ENCODE measurements at places on chromosomes 1 and 21. TPM values are rescaled to one million over a fixed set of nuclear protein-coding genes. Genes with fewer than 3 reads are reported as not detected.

VHLL gene
- not detected for total RNA-seq

CD48 gene
- total RNA-seq = 1.3 TPM

CCDC185 gene
- not detected for total RNA-seq

MMEL1 gene
- 0.82 TPM for total RNA-seq

CC2D1B gene
- total RNA-seq = 15.3 TPM

FLG2 gene
- not detected for total RNA-seq

FAM72B gene
- not detected for total RNA-seq

C1orf94 gene
- not detected for total RNA-seq

PLEKHG5 gene
- total RNA-seq = 16.2 TPM

DNA sequence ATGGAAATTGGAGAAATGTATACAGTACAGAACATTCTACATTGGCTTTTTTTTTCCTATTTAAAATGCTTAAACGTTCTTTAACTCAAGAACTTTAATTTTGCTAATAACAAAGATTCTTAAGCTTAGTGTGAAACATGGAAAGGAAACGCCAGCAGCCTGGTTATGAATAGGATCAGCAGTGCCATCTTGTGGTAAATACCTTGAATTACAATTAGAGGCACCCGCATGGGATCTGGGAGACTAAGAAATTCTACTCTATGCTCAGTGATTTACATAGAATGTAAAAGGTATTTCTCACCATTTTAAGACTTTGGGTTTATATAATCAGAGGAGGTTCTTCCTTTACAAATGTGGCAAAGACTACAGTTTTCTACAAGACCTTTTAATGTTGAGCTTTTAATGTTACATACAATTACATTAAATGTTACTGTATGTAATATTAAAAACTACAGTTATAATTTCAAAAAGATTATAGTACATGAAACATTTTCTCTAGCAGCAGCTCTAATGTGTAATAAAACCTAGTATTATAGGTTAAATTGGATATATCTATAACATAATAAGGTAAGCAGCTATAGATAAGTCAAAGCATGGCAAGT, 32.1 kb upstream of the APOBEC4 start:
- no peak for DNase-seq

GRCh38 chr21:41881051-41881450, 1.9 kb upstream of the PRDM15 start:
- no peak for DNase-seq

DNA sequence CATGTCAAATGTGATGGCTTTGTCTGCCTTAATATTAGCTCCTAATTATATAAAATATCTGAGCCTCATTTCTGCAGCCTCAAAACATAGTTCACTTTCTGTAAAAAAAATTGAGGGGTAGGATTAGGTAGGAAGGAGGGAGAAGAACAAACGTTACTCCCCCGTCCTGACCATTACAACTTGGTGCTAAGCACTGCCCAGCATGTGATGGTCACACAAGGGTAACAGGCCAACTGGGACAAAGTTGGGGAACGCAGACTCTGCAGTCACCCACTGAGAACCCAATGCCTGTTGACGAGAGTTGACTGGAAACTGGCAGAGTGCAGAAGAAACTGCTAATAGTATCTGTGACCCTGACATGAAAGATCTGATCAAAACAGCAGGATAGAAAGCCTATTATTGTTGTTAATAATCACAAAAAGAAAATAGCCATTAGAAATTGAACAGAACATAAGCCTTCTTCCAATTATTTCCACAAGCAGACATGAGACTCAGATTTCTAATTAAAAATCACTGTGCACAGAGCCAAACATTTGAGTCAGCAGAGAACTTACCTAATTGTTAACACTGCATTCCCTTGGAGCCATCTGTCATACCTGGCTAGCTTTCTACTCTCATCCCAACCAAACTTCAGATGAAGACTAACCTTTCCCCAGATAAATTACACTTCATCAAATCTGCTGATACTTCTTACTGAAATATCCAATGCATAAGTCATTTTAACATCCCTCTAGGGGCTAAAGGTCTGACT, 5.5 kb downstream of the SORT1 start:
- DNase-seq = peak; percentile 38

DNA sequence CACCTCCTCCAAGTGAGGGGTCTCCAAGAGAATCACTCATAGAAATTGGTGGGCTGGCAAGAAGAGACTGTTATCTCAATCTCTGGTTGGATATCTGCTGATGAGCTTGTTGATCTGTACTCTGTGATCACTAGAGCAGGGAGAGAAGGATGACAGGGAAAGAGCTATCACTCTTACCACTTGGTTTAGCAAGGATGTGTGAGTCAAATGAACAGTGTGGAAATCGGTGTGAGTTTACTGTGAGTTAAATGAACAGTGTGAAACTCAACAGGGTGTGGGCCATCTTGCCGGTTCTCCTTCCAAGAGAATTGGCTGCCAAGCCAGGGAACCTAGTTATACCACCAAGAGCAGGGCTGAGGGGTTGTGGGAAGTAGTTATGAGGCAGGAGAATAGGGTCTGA, 33.3 kb upstream of the CD1D start:
- no peak for DNase-seq

DNA sequence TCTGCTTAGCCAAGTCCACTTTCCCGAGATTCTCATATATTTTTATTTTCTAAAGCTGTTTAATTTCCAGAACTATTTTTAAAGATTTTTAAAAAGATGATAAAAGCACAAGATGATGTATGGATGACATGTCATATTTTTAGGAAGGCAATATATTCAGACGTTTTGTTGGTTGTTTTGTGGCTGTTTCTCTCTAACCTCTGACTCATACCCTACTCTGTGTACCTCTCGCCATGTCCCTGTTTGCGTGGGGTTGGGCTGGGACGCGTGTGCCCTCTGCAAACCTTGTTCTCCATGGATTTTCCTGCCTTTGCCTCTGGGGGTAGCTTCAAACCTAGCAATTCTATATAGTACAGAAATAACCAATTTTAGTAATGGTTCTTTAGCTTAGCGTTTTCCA, 132.0 kb downstream of the GALNT2 start:
- DNase-seq = no peak

- DNase-seq = peak; percentile 61
These were observed 155.5 kb upstream of the FGGY start for GRCh38 chr1:59141267-59141863.

DNA sequence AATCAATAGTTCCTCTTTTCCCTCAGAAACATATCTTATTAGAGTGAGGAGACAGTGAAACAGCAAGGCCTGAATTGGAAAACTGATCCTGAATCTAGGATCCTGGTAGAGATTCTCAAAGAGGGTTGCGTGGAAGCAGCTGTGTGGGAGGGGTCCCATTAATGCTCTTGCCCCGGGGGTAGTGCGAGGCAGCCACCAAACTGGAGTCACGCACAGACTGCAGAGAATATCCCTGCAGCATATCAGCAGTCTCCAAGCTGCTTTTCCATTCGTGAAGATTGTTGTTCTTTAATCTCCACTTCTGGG, 150.1 kb downstream of the DISC1 start:
- no peak for DNase-seq

GRCh38 chr1:212953321-212953720, 3.0 kb downstream of the VASH2 start:
- no peak for DNase-seq

- no peak for DNase-seq
These were observed 106.0 kb upstream of the GNG12 start for GRCh38 chr1:67939186-67939743.

GRCh38 chr1:112312879-112313278, 83.1 kb upstream of the CTTNBP2NL start:
- no peak for DNase-seq

GRCh38 chr1:179708434-179709195, 34.5 kb upstream of the FAM163A start:
- DNase-seq = no peak

DNA sequence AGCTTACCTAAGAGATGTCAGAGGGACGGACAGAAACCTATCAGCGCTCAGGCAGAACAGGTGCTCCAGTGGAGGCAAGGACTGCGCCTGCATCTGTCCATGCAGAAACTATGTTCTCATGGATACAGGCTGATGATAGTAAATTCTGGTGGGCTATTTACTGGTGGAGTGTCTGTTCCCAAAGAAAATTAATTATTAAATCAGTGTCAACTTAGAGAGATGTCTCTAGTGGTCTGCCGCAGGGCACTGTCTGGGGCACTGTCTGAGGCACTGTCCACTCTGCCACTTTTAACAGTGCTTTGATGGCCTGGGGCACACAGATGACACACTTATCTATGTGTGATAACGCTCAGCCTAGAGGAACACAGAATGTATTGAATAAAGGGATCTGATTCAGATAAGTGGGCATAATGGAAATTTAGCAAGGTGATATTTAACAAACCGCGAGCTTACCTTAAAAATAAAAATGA, 148.1 kb downstream of the RGS7 start:
- no peak for DNase-seq

- no peak for DNase-seq
These were observed 375.6 kb upstream of the PRMT6 start for GRCh38 chr1:106680776-106681344.

DNA sequence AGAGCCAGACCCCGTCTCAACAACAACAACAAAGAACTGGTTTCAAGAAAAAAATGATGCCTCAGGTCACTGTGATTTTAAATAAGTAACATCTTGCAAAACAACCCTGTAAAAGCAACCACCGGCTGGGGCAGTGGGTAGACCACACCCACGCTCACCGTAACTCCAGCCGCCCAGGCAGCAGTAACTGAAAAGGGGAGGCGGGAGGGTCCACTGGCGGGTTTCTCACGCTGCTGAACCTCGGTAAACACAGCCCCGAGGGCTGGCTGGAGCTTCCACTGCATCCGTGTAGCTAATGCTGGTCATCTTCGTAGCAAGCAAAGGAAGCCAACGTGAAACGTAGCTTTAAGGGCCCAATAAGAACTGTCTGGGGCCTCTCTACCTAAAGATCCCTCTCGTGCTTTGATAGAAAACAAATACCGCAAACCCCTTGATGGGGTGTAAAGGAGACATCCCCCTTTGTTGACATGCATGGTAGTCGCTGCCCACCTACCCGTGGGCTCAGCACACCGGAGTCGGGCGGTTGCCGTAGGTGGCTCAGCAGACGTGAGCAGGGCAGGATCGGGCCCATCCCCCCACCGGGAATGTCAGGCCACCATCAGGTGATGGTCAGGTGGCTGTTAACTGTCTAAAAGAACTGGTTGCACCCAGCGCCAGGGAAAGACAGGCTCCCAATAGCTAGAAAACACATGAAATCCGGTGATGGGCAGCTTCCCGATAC, 4.2 kb downstream of the C1orf159 start:
- peak; percentile 12 for DNase-seq

GRCh38 chr1:164695956-164696665, 137.1 kb downstream of the PBX1 start:
- no peak for DNase-seq

DNA sequence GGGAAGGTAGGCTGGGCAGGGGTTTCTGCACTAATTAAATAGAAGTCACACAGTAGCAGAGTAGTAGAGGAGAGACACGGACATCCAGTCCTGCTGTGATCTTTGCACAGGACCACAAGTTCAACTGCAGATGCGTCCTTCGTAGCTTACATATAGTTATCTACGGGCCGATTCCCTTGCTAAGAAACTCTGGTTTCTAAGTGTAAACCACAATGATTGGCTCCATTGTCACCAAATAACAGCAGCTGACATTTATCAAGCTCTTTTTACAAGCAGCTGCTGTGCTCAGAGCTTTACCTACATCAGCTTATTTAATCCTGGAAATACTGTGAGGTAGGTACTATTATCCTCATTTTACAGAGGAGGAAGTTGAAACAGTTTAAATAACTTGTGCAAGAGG, 3.1 kb downstream of the SLC45A3 start:
- no peak for DNase-seq

DNA sequence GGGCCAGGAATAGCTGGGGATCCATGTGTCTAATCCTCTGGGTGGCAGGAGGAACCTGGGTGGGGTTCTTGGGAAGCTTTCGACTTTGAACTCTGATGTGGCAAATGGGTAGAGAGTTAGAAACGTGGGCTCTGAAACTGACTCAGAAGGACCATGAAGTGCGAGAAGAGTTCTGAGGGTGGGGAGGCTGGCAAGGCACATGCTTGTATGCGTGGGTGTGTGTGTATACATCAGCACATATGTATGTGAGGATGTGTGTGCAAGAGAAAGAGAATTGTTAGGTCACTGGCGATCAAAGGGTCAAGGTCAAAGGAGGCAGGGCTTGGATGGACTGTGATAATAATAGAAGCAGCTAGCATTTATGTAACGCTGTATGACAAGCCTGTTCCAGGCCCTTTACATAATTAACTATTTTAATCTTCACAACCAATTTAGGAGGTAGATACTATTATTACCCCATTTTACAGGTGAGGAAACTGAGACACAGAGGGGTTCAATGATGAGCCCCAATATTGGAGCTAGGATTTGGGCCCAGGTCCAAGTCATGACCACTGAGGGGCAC, 84.5 kb upstream of the POU3F1 start:
- no peak for DNase-seq

- DNase-seq = no peak
These were observed 73.5 kb upstream of the WNT4 start for GRCh38 chr1:22216210-22216883.

GRCh38 chr1:196680107-196680506, 28.3 kb downstream of the CFH start:
- no peak for DNase-seq

DNA sequence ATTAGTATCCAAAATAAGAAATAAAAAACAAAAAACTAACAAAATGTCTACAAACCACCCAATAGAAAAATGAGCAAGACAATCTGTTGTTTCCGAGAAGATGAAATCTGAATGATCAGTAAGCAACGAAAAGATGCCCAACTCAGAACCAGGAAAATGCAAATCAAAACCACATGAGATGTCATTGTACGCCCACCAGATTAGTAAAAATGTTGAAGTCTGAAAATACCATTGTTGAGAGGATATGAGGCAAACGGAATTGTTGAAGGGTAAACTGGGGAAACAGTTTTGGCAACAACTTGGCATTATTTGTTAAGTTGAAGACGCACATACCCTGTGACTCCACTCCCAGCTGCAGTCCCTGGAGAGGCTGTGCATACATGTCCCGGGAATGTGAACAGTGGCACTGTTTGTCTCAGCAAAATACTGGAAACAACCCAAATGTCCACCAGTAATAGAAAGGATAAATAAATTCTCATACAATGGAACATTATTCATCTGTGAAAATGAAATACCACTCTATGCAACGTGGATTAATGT, 10.6 kb downstream of the ZBTB17 start:
- no peak for DNase-seq

DNA sequence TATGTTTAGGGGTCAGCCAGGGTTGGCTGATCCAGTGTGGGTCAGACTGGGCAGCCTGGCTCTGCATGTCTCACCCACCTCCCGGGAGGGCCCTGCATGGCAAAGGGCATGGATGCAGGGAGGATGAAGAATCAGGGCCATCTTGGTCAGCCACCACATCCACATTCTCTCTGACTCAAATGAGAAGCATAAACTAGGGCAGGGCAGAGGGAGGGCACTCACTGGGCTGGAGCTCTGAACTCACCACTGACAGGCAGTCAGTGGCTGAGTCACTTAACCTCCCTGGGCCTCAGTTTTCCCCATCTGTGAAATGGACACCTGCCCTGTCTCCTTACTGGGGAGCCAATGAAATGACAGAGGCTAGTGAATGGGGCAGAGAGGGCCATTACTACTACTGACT, 4.3 kb upstream of the CELA2A start:
- DNase-seq = no peak

- no peak for DNase-seq
These were observed 9.1 kb upstream of the LCE2D start for GRCh38 chr1:152654110-152654509.

Data from left ventricle myocardium inferior (tissue), 1 donor.